ENCODE measurements at places on chromosomes 2 and 18. TPM values are rescaled to one million over a fixed set of nuclear protein-coding genes. Genes with fewer than 3 reads are reported as not detected.

The MEIS1 gene
- 1.6 TPM for total RNA-seq

- DNase-seq: no peak
- no peaks in the 10 kb centered on the region for H3K27me3 ChIP-seq
- no peaks in the 10 kb centered on the region for H3K4me1 ChIP-seq
- no peak overlapping the region for H3K4me3 ChIP-seq
Measured at GRCh38 chr18:26961839-26962238, 96.3 kb upstream of the AQP4 start.

GRCh38 chr18:22828171-22828570, 105.0 kb upstream of the RBBP8 start:
- no peaks in the 10 kb centered on the region for H3K36me3 ChIP-seq
- no peak overlapping the region for H3K27ac ChIP-seq

GRCh38 chr2:206432193-206433082, 10.9 kb upstream of the ADAM23 start:
- no peaks in the 10 kb centered on the region for H3K27me3 ChIP-seq
- no peaks in the 10 kb centered on the region for H3K36me3 ChIP-seq
- no peak for DNase-seq
- no peak overlapping the region for H3K4me3 ChIP-seq

Data from gastrocnemius medialis (tissue), 4 donors.